Ascending aorta (tissue), 2 donors: ENCODE measurements at places on chromosomes 11 and 22.

DNA sequence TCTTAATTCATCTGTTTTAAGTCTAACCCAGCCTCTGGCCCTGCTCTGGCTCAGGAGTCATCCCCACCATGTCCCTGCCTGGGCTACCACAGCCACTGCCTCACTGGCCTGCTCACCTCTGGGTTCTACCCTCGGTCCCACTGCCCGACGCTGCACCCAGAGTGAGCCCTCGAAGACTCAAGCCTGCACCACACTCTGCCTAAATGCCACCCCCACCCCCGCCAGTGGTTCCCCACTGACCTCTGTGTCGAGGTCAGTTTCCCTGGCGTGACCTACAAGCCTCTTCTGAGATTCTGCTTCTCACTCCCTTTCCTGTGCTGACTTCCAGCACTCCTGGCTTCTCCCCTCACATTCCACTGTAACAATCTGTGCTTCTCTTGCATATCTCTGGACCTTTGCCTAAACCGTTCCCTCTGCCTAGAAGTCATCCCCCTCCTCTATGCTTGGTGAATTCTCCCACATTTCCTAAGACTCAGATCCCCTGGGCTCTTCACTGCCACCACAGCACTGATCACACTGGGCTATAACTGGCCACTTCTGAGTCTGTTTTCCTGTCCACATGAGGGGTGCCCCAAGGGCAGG, 12.5 kb upstream of the PDE2A start:
- DNase-seq, result no peak

DNA sequence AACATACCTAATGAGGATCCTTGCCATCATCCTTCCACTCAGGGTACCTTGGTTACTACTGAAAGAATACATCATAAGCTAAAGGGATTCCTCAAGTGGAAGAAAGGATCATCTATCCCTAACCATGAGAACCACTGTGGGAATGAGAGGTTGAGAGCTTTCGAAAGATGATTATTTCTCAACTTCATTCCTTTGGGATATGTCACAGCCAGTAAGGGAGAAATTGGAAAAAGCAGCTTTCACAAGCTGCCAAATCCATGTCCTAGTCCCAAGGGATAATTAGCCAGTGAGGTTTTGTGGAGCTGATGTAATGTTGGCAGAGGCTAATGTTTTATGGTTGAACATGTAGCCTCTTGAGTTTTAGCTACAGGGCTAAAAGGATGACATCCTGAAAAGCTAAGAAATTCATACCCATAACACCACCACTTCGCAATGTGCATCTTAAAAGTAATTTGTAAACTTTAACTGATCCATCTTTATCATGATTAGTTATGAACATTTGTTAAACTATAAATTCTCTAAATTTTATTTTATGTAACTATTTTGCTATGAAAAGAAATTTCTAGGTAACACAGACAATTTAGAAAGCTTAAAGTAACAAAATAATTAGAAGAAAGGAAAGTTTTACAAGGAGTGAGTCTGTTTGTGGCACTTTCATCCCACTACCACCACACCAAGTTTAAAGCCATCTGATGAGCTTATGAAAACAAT, 123.9 kb downstream of the MRTFA start:
- DNase-seq, result no peak

DNA sequence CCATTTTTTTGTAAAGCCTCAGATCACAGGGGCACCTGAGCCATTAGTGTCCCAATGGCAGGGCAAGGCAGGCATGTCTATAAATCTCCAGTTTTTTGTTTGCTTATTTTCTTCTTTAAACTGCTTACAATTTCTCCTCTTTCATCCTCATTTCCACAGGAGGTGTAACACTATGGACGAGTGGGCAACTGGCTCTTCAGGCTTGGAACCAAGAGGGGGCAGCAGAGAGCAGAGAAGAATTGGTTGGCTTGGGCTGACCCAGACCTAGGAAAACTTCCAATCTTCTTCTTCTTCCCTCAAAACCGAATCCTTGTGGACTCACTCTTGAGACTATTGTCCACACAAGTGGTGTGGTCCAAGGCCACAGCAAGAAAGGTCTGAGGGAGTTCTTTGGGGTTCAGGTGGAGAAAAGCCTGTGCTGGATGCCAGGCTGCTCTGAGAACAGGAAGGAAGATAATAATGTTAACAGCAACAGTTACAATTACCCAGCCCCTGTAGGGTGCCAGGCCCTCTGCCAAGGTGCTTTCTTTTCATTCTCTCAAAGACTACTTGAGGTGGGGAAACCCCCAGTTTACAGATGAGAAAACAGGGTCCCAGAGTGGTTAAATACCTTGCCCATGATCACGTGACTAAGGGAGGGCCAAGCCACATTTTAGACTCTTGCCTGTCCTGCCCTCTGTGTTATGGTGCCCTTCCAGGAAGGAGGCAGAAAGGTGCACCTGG, 70.7 kb upstream of the E2F8 start:
- DNase-seq, result peak; percentile 72

- no peak for DNase-seq
Measured at GRCh38 chr11:79352349-79352703, 88.5 kb downstream of the TENM4 start.

GRCh38 chr11:118295815-118296454, 8.6 kb upstream of the CD3E start:
- no peak for DNase-seq

DNA sequence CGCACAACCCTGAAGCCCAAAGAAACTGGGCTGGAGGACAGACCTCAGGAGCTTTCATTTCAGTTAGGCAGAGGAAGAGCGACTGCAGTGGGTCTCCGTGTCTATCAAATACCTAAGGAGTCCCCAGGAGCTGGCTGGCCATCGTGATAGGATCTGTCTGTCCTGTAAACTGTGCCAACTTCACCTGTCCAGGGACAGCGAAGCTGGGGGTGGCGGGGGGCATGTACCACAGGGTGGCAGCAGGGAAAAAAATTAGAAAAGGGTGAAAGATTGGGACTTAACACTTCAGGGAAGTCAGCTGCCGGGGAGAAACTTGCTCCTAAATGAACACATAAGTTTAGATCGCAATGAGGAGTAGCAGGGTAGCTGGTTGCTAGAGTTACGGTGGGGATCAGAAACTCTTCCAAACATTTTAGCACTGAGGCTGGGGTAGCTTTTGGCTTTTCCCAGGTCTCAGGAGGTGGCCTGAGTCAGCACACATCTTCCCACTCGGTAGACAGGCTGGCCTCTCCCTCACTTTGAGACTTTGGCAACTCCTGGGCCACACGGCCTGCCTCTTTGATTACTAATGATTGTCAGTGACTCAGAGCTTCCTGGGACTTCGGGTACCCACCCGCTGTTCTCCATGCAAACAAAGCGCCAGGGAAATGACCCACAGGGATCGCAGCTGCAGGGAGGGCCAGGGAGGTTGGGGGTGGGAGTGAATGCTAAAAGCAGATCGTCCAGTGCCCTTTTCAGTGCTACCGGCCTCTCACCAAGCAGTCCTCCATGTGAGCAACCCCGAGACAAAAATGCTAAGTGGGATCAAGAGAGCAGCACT, 2.9 kb upstream of the MTFP1 start:
- peak; percentile 75 for DNase-seq

DNA sequence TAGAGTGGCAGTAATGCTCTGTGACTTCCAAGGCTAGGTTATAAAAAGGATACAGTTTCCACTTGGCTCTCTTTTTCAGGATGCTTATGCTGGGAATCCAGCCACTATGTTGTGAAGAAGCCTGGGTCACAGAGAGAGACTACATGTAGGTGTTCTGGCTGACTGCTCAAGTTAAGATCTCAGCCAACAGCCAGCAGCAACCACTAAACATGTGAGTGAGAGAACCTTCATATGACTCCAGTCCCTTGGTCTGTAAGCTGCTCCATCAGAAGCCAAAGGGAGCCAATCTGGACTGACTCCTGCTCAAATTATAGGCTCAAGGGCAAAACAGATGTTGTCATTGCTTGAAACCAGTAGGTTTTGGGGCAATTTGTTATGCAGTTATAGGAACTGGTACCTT, 162.7 kb downstream of the MAML2 start:
- DNase-seq, result no peak

GRCh38 chr22:44686873-44687600, 15.0 kb upstream of the PRR5 start:
- DNase-seq, result no peak

DNA sequence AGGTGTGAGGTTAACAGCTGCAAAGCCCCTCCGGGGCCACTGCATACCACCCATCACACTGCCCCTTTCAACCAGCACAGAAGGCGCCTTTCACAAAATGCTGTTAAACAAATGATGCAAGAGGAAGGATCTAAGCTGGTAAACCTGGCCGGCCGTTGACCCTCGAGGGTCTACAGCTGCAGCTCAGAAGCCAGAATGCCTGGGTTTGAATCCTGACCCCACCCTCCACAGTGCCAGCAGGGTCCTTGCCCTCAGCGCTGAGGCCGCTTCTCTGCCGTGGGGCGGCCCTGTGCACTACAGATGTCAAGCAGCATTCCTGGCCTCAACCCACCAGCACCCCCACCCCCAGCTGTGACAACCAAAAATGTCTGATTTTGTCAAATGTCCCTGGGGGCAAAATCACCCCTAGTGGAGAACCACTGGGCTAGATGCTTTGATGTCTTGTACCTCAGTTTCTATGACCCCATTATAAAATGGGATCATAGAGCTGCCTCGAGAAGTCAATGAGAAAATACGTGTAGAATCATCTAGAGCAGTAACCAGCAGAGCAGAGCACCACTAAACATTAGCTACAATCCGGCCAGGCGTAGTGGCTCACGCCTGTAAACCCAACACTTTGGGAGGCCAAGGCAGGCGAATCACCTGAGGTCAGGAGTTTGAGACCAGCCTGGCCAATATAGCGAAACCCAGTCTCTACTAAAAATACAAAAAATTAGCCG, 77.9 kb downstream of the CELSR1 start:
- DNase-seq, result no peak

GRCh38 chr11:127791844-127792243, 791.3 kb upstream of the KIRREL3 start:
- DNase-seq, result no peak

- DNase-seq, result no peak
Measured at GRCh38 chr11:45897556-45897955, 9.5 kb downstream of the FREY1 start.

DNA sequence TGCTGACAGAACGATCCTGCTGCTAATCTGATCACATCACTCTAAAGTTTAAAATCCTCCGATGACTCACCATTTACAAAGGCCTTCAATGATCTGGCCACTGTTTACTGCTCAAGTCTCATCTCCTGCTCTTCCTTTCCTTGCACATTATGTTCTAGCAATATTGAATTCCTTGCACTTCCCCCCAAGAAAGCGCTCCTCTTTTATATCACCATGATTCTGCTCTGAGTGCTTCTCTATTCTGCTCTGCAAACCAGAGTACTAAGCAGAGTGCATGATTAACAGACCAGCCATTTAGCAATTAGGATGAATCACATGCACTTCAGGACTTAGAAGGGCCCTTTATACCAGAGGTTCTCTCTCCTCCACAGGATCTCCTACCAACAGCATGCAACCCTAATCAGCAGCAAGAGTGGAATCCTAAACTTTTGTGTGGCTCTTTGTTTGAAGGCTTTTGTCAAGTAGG, 1122.8 kb upstream of the CCDC90B start:
- DNase-seq, result no peak

- no peak for DNase-seq
Measured at GRCh38 chr11:58059007-58059350, 28.2 kb downstream of the OR6Q1 start.

- no peak for DNase-seq
Measured at GRCh38 chr11:27874998-27875830, 175.0 kb upstream of the BDNF start.

- no peak for DNase-seq
Measured at GRCh38 chr11:69746140-69746539, 29.0 kb downstream of the FGF4 start.

- peak; percentile 64 for DNase-seq
Measured at GRCh38 chr11:101034076-101034475, 95.5 kb downstream of the PGR start.

DNA sequence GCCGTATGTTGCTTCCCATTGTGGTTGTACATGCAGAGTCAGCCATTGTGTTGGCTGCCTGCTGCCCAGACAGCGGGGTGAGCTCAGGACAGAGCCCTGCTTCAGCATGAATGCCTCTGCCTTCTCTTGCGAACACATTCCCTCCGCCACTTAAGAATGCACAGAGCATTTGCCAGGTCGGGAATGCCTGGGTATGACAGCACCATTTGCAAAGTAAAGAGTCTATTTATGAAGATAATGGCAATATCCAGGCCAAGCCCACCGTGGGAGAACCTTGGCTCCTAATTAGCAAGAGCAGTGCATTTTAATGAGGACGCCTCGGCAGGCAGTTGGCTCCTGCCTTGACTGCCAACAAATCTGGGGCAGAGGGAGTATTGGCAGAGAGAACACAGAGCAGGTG, 62.5 kb upstream of the SORL1 start:
- DNase-seq, result no peak

DNA sequence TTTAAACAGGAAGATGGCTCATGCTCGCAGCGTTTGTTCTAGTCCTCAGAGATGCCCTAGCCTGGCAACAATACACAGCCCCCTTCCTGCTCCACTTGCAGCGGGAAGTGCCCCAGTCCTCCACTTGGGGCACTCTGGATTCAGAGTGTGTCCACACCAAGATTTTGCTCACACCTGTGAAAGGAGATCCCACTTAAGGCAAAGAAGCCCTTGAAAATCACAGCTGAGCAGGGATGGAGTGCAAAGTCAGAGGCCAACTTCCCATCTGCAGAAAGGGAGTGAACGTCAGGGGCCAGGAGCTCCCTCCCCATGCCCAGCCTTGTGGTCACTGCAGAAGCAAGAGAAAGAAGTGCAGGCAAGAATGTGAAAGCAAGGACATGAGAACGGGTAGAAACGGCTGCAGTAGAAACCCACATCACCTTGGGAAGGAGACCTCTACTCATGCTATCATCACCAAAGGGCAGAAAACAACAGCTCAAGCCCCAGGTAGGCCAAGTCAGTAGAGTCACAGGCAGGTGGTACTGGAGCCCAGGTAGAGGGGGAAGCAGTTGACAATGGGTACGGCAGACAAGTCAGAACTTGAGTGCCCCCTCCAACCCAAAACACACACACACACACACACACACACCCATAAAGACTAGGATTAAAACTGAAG, 157.4 kb downstream of the BUD13 start:
- DNase-seq, result peak; percentile 25

- DNase-seq, result no peak
Measured at GRCh38 chr11:24708616-24709015, 211.8 kb downstream of the LUZP2 start.

- no peak for DNase-seq
Measured at GRCh38 chr11:2730272-2731129, 30.7 kb upstream of the KCNQ1OT1 start.

GRCh38 chr11:114031246-114031966, 28.1 kb upstream of the ZBTB16 start:
- DNase-seq, result no peak

GRCh38 chr11:13661074-13661623, 7.3 kb upstream of the FAR1 start:
- no peak for DNase-seq

- peak; percentile 60 for DNase-seq
Measured at GRCh38 chr22:49999946-50000586, 12.5 kb downstream of the IL17REL start.

- no peak for DNase-seq
Measured at GRCh38 chr11:81869351-81870065, 864.2 kb downstream of the FAM181B start.

DNA sequence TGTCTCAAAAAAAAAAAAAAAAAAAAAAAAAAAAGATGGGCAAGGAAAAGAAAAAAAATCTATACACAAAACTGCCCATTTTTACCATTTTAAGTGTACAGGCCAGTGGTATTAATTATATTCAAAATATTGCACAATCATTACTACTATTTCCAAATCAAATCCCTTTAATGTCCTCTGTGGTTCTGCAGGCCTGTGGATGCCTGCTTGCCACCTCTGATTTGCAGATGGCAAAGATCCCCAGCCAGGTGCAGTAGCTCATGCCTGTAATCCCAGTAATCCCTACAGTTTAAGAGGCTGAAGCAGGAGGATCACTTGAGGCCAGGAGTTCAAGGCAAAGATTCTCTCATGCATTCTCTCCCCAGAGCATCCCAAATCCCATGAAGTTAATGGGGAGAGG, 20.2 kb downstream of the RFPL1 start:
- DNase-seq, result no peak
